ENCODE measurements at places on chromosomes 2 and 18.
A peak's percentile ranks its signal among the peaks of the same experiment; 100 is the strongest.

DNA sequence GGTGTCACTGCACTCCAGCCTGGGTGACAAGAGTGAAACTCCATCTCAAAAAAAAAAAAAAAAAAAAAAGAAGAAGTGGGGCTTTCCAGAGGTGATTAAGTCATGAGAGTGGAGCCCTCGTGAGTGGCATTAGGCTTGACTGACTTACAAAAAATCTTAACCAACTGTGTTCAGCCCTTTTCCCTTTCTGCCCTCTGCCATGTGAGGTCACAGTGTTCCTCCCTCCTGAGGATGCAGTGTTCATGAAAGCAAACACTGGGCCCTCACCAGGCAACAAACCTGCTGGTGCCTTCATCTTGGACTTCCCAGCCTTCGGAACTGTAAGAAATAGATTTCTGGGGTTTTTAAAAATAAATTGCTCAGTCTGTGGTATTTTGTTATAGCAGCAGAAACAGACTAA, 37.0 kb upstream of the METTL21A start:
- DNase-seq, result no peak

- DNase-seq, result no peak
Observed at GRCh38 chr2:221435171-221435570, 136.9 kb downstream of the EPHA4 start.

GRCh38 chr2:98441706-98442450, 2.8 kb upstream of the INPP4A start:
- no peak for DNase-seq

DNA sequence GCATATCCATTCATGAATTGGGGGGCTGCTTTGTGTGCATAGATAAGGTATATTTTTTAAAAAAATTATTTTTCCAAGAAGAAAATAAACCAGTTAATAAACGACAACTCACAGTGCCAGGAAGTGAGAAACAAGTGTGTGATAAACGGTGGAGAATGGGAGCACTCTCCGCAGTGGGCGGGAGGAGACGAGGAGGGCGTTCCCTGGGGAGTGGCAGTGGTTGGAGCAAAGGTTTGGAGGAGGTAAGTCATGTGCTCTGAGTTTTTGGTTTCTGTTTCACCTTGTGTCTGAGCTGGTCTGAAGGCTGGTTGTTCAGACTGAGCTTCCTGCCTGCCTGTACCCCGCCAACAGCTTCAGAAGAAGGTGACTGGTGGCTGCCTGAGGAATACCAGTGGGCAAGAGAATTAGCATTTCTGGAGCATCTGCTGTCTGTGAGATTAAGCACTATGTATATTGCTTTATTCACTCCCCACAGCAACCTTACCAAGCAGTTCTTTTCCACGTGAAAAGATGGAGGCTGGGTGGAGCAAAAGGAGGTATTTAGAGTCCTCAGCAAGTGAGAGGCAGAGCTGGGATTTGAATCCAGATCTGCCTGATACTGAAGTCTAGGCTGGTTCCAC, 27.0 kb upstream of the CASP8 start:
- DNase-seq, result peak; percentile 91

- DNase-seq, result no peak
Observed at GRCh38 chr2:180651596-180651995, 328.8 kb upstream of the UBE2E3 start.

DNA sequence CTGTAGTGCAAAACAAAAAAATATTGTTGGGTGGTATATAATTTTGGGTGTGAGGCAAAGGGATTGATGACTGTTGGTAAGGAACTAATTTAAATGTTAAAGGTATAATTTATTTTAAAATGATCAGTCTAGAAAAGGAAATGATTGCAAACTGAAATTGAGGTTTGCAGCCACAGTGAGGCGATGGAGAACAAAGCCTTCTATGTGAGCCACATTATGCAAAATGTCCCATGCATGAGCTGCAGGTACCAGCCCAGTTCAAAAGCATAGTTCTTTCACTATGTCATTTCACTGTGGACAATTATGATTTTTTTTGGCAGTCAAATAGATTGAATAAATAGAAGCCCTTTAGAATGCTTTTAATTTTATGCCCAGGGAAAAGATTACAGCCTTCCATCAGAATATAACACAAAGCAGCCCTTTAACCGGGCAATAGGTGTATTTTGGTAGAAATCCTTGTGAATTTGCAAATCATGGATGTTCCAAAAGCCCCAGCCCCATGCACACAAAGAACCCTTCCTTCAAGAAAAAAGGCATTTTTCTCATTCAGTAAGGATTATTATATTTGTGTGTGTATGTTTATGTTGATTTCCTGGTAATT, 1.7 kb downstream of the MAP2 start:
- DNase-seq, result peak; percentile 61

GRCh38 chr18:35956226-35956625, 16.3 kb upstream of the RMP24 start:
- no peak for DNase-seq

DNA sequence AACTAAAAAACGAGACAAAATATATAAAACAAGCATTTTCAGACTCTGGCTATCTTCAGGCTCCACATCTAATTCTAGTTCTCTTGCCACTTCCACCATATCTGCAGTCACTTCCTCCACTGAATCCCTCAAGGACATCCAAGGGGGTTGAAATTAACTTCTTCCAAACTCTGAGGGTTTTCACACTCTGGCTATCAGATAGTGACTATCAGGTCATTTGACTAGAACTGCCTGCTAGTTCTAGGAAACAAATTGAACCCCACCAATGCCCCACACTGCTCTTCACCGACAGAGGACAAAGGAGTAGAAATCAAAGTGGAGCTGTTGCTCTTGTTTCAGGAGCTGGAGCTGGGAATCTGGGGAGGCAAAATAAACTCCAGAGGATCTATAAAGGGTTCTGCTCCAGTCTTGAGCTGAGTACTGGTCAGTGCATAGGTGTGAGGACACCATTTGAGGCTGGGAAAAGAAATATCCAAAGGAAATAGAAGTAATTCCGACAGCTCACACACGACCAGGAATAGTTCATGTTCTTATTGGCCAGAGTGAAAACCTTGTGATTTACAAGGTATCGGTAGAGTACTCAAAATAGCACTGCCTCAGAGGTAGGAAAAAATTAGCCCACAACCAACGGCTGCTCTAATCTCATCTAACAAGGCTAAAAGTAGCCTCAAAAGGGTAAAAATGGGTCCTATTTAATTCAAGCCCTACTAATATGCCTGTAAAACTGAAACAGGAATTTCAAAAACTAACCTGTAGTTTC, 71.3 kb downstream of the SMC6 start:
- no peak for DNase-seq

DNA sequence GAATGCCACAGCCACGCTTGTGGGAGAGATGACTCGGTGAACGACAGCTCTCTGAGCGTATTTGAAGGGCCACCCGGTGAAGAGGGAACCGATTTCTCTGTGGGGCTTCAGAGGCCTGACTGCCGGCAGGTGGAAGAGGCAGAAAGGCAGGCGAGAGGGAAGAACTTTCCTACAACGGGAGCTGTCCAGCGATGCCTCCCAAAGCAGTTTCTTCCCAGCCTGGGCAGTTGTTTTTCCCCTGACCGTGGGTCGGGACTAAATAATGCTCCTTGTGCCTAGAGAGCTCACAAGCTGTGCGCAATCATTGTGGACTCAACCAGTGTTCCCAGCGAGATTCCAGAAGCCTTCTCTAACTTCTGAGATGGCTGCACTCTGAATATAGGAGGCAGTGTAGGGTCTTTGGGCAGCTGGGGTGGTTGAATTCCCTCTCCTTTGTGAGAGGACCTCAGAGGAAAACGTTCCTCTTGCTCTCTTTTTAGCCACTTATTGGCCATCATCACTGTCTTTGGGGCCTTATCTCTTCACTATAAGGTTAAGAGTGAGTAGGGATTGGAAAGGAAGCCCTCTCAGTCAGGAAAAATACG, 710 bp downstream of the SEC11C start:
- no peak for DNase-seq

GRCh38 chr2:180021850-180022249, 14.8 kb upstream of the CWC22 start:
- DNase-seq, result no peak

Data from DMS153 (cell line).